ENCODE measurements at places on chromosomes 11 and 22.

GRCh38 chr11:76336597-76336996 is 44.3 kb downstream of the THAP12 start:
- DNase-seq, result no peak

DNA sequence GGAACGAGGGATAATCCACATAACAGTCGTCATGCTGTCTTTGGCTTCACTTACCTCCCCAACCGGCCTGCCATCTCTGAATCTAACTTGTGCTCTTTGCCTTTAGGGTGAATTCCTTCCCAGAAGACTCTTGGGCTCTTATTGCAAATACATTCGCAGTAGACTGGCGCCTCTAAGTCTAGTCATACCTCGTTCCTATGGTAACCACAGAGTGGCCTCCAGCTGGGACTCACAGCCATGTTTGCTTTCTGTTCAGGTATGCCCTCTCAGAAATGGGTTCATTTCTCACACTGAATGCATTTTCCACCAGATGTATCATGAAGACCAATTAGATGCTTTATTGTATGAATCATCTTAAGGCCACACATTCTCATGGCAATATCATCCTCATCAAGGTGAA is 112.7 kb downstream of the FAR1 start:
- no peak for DNase-seq

DNA sequence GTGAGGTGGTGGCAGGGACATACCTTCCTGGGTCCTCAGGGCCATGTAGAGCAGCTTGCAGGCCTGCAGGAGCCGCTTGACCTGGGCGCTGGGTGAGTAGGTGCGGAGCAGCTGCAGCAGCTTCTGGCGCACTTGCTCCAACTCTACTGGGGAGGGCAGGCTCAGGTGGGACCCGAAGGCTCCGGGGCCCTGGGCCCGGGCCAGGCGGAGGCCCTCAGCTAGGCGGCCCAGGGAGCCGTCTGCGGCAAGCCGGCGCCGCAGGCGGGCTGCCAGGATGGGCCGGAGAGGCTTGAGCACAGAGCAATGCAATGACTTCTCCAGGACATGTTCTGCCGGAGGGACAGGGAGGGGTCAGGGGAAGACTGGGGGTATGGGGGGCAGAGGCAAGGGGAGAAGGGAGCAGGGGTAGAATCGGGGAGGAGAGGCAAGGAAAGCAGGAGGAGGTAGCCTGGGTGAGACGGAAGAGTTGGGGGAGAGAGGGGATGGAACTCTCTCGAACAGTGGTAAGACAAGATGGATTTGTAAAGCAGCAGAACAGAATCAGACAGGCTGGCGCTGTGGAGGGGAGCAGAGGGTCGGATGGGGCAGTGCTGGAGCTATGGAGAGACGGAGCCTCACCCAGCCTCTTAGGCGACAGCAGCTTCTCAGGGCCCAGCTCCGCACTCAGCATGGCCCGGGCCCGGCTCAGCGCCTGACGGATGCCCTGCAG is 2.2 kb downstream of the RIN1 start:
- DNase-seq, result no peak

DNA sequence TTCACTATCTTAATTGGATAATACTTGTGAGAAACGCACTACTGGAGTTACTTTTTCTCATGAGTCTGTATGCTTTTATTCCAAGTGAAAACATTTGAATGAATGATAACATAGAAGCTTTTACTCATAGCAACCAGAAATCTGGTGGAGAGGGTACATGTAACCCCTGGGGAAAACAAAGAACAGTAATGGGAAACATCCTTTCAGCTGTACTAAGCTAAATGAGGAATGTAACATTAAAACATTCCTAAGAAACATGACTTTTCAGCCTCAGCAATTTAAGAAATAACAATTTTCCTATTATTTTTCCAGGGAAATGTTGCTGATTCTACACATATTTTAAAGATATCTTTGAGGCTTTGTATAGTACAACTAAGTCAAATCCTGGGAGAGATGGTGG is 97.2 kb upstream of the CEP126 start:
- DNase-seq, result peak; percentile 11

DNA sequence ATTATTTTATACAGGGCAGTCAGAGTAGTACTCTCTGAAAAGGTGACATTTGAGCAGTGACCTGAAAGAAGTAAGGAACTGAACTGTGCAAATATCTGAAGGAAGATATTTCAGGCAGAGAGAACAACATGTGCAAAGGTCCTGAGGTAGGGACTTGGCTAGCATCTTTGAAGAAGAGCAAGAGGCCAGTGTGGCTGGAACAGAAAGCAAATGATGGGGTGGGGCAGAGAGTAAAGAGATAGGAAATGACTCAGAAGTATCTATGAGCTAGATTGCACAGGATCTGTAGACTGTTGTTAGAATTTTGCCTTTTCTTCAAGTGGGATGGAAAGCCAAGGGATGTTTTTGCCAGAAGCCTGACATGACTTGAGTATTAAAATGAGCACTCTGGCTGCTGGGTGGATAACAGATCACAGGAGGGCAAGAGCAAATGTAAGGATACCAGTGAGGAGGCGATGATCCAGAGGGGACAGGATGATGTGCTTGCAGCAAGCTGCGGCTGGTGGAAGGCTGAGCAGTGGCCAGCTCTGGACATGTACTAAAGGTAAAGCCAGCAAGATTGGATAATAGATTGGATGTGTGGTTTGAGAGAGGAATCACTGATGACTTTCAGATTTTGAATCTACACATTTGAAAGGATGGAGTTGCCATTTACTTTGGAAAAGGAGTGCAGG is 33.2 kb upstream of the TTC12 start:
- no peak for DNase-seq

DNA sequence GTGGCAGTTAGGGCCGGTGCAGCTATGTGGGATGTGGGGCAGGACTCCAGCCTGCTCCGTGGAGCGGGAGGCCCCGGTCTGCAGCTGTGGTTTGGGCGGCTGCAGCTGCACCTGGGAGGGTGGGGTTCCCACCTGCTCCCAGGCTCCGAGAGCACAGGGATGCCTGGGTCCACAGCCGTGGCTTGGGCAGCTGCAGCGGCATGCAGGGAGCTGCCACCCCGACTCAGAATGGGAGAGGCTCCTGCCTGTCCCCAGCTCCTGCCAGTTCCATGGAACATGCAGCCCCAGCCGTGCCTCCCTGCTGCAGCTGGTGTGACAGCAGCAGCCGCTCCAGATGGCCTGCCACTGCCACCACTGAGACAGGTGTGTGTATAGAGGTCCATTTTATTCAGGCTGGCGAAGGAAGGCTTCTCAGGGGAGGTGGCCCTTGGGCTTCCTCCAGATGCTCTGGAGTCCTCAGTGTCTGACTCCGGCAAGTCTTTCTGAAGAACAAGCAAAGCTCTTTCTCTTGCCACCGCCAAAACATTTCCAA is 21.8 kb upstream of the UPK3A start:
- DNase-seq, result no peak

- DNase-seq, result no peak
Measured at GRCh38 chr11:66081505-66081904, 11.4 kb downstream of the PACS1 start.

DNA sequence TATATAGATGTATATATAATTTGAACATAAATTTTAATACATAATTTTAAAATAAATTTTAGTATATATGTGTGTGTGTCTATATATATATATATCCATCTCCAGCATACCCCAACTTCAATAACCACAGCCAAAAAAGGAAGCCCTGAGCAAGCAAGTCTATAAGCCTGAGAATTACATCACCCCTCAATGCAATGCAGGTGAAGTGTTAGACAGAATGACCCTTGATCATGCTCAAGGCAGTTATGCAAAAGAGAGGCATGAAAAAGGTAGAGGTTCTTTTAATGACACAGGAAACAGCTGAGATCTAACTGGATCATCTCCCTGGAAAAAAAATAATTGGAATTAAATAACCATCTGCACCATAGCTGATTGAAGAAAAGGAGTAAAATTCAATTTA is 557.9 kb upstream of the ANO5 start:
- DNase-seq, result no peak

DNA sequence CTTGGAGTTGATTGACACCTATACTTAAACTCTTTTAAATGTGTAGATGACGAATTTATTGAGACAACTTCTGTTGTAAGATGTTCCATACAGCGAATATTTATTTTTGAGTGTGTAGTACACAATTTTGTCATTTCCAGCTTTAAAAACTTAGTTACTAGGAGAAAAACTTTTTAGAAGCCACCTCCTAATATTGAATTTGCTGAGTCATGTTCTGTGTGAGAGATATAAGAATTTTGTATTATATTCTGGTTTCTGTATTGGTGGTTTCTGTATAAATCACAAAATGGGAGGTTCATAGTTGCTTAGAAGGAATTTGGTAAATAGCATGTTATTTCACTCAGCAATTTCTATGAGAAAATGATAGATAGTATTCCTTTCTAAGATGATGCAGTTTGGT is 171.3 kb downstream of the WNT11 start:
- DNase-seq, result no peak

DNA sequence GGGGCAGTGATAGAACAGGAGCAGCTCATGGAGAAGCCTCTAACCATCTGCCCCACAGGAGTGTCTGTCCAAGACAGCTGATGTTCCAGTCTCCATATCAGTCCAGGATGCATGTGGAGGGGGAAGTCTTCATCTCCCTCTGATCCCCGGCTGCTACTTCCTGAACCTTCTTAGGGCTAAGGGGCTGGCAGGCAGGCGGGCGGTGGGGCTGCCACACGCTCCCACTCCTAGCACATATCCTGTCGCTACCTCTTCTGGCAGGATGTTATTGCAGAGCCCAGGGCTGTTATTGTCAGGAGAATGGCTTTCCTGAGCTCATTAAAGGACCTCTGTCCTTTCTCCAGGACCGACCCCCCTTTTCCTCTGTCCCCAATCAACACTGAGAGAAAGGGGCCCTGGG is 25.4 kb downstream of the LRRC55 start:
- no peak for DNase-seq

DNA sequence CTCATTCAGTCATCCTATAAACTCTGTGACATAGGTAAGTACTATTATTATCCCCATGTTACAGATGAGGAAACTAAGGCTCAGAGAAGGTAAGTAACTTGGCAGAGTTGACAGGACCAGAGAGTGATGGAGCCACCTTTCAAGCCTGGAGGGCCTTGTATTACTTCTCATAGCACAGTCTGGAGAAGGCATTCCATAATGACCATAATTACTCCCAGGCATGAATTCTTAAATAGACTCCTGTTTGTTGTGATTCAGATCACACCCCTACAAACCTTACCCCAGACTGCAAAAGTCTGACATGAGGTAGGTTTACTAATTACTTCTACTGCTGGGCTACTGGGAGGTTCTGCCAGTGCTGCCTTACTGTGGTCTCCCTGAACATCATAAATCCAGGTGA is 77.0 kb downstream of the CD44 start:
- DNase-seq, result peak; percentile 33

DNA sequence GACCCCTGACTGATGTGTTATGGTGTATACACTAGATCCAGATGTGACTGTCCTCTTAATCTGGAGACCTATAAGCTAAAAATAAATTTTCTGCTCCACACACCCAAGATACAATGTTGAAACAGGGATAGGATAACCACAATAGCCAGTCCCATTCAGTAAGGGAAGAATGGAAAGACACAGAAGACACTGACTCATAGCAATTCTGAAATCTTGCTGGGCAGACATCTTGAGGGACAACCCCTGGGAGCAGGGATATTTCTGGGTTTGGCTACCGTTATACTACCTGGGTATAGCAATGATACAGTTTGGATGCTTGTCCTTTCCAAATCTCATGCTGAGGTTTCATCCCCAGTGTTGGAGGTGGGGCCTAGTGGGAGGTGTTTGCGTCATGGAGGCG is 93.9 kb downstream of the BUD13 start:
- DNase-seq, result no peak

GRCh38 chr11:57269571-57270021 is 32.5 kb upstream of the APLNR start:
- peak; percentile 63 for DNase-seq

GRCh38 chr11:129279326-129280026 is 87.4 kb upstream of the ARHGAP32 start:
- DNase-seq, result peak; percentile 80

DNA sequence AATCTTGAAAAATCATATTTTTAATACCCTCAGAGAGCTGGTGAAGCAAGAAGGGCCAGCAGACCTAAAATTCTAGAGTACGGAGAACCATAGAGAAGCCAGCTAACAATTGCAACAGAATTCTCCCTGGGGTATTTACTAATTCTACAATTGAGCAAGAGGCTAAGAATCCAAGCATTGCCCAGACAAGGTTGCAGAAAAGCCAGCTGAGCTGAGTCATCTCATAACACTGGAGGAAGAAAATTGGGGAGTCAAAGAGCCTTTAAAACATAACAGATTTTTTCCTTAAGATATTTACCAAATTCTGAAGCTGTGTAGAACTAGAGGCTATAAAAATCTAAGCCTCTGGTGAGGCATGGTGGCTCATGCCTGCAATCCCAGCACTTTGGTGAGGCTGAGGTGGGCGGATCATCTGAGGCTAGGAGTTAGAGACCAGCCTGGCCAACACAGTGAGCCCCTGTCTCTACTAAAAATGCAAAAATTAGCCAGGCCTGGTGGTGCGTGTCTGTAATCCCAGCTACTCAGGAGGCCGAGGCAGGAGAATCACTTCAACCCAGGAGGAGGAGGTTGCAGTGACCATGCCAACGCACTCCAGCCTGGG is 13.6 kb upstream of the TMEM216 start:
- DNase-seq, result peak; percentile 96

- DNase-seq, result no peak
Measured at GRCh38 chr22:45084400-45084920, 74.7 kb upstream of the PHF21B start.
